ENCODE measurements at places on chromosomes 4 and X.

DNA sequence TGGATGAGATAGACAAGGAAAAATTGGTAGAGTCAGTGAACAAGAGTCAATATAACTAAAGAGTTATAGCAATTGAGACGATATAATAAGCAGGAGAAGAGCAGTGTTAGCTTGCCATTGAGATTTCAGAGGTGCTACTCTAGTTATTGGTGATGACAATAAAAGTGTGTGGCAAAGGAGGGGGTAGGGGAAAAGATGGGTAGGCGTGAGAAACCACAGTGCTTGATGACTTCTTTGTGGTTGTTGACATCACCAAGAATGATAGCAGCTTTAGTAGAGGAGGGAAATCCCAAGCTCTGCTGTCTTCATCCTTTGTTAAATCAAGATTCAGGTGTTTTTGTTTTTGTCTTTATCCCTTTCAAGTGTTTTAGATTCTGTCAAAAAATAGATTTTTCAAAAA lies 179.9 kb upstream of the PPP3CA start:
- no peak for DNase-seq

DNA sequence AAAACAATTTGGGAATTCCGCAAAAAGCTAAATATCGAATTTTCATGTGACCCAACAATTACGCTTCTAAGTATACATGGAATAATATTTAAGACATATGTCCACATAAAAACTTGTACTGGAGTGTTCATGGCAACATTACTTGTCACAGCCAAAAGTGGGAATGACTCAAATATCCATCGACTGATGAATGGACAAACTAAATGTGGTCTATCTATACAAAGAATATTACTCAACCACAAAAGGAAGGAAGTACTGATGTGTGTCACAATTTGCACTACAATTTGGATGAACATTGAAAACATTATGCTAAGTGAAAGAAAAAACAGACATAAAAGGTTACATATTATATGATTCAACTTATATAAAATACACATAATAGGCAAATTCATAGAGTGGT lies 71.9 kb downstream of the AFF2 start:
- peak; percentile 15 for DNase-seq

GRCh38 chr4:108635070-108635655 lies 14.8 kb downstream of the RPL34 start:
- DNase-seq, result no peak

- no peak for DNase-seq
Observed at GRCh38 chr4:96343836-96344235, 503.9 kb downstream of the PDHA2 start.

DNA sequence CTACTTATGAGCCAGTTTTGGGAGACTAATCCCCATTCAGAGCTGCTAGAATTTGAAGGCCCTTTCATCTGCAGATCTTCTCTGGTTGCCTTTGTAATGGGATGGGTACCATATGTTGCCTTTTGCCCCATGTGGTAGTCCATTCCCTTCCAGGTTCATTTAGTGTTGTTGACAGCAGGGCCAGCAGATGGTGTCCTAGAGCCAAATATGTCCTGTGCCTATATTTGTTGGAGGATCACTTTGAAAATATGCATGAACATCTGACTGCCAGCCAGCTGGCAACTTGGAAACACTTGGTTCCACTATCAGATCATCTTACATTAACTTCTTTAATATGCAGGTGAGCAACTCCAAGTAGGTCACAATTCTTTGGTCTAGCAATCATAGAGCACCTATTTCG lies 30.4 kb downstream of the CFAP299 start:
- DNase-seq, result no peak

- no peak for DNase-seq
Observed at GRCh38 chrX:17519358-17519757, 144.4 kb downstream of the NHS start.

DNA sequence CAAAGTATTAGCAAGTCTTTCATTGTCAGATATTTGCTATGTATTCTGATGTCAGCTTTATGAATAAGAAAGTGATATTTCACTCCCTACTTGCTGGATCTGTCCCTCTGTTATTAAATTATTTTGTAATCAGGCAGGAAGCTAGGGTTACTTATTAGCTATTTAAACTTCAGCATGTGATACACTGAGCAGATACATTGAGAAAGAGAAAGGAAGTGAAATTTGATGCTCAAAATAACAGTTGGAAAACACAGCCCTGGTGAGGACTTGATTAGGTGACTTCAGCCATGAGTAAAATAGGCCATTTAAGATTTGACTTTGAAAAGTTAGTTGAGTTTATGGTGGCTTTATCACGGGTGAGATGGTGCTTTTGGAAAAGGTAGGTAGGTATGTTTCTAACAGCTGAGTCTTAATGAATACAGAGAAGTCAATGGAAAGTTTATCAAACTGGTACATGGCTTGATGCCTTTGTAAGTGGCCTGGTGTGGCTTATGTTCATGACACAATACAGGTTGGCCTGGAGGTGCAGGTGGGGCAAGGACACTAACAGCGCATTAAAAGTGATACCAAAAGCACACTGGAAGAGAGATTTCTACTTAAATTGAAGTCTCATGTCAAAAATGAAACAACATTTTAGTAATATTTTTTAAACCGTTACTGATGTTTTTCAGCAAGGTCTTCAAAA lies 321.2 kb upstream of the SPOCK3 start:
- no peak for DNase-seq

Data from CMK (cell line).